ENCODE measurements at places on chromosomes 4 and X.

DNA sequence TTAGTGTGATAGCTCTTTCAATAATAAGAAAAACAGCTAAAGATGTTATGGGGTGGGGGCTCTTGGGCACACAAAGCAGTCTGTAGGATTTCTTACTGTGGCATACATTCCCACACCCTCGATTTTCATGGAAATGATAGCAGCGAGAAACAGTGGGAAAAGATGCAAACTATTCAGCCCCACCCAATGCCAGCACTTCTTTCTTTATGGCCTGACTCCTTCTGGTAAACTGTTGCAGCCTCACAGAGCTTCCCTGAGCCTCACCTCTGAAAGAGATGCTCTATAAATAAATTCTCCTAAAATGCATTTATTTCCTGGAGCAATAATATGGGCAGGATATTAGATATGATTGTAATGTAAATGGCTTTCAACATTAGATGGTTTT, 910 bp downstream of the ANK2 start:
- no peak overlapping the region for H3K4me3 ChIP-seq
- H3K27ac ChIP-seq, result no peak overlapping the region
- H3K36me3 ChIP-seq, result no peaks in the 10 kb centered on the region
- no peaks in the 10 kb centered on the region for H3K27me3 ChIP-seq
- peak; percentile 30 for DNase-seq
- no peaks in the 10 kb centered on the region for H3K4me1 ChIP-seq

DNA sequence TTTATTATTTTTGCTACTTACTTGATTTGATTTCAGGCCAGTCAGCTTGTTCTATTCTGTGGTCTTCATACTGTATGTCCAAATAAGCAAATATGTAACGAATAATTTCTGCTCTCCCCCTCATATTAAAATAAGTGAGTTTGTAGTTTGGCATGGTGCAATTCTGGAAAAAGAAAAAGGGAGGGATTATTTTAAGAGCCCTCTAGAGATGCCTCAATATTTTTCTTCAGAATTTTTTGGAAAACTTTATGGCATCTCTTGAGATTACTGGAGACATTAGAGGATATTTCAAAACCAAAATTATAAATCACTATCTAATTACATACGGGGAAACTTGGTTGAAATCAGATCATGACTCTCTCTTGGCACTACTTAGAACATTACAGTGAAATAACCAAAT, 8.2 kb downstream of the HPGDS start:
- H3K27me3 ChIP-seq, result no peaks in the 10 kb centered on the region
- DNase-seq, result no peak
- no peak overlapping the region for H3K27ac ChIP-seq
- no peak overlapping the region for H3K4me3 ChIP-seq

DNA sequence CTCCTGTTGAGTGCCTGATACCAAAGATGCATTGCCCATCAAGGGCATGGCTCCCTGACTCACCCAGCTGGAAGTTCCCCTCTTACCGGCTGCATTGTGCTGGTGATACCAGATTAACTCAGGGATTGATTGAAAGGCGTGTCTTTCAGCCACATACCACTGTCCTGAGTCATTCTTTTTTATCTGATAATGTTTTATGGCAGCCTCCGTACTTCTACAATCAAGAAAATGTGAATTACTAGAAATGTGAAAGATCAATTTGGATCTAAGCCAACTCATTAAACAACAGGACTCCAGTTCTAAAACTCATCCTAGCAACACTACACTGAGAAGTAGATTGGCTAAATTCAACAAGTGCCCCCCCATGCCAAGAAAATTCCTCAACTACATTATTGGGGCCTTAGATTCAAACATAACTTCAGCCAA, 40.0 kb downstream of the TXK start:
- no peaks in the 10 kb centered on the region for H3K27me3 ChIP-seq
- no peaks in the 10 kb centered on the region for H3K4me1 ChIP-seq
- H3K4me3 ChIP-seq, result no peak overlapping the region
- no peaks in the 10 kb centered on the region for H3K36me3 ChIP-seq
- peak; percentile 82 for DNase-seq

GRCh38 chr4:139050446-139050845, 34.9 kb downstream of the NOCT start:
- no peaks in the 10 kb centered on the region for H3K4me1 ChIP-seq
- no peak for DNase-seq
- H3K27ac ChIP-seq, result no peak overlapping the region
- no peaks in the 10 kb centered on the region for H3K27me3 ChIP-seq
- peaks cover 4% of the 10 kb centered on the region for H3K36me3 ChIP-seq

DNA sequence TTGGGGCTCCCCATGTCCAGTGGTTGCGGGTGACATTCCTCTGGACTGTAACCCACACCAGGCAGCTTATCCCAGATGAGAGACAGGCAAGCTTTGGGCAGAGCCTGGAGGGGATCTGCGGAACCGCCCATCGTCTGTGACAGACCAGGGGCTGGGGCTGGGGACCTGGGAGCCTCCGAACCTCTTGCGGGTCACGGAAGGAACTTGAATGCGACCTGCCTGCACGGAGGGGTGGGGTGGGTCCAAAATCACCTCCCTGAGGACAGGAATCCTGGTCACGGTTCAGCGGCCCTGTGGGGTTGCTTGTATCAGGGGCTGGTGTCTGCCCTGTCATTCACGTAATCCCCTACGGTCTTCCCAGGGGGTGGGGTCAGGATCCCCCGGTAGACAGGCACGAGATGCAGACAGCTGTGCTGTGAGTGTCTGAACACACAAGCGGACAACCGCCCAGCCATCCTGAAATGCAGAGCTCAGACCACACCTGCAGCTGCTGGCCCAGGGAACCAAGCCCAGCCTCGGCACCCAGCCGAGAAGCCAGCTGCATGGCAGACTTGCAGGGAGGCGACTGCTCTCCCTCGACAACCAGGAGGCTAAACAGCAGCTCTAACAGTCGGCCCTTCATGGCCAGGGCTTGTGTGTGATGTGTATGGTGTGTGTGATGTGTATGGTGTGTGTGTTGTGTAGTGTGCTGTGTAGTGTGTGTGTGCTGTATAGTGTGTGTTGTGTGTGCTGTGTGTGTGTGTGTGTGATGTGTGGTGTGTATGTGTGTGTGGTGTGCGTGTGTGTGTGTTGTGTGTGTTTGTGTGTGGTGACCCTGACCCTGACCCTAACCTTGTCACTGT, 105.9 kb upstream of the ADRA2C start:
- DNase-seq, result no peak
- no peak overlapping the region for H3K4me3 ChIP-seq
- no peaks in the 10 kb centered on the region for H3K4me1 ChIP-seq
- H3K36me3 ChIP-seq, result no peaks in the 10 kb centered on the region
- no peak overlapping the region for H3K27ac ChIP-seq

DNA sequence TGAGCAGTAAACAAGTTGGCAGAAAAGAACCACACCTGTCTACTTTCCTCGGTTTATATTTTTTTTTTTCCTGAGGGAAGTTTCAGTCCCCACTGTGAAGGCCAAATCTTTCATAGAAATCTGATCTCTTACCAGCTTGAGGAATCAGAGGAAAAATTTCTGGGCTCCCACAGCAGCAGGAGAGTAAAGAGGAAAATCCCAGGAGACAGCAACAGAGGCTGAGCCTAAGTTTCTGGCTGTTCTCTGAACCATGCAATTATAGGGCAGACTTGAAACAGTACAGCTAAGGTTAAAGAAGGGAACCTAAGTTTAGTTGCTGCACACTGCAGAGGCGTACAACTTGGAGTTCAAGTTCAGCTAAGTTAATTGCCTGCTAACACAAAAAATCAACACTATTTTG, 1090.9 kb upstream of the INTU start:
- H3K27me3 ChIP-seq, result no peaks in the 10 kb centered on the region
- H3K4me1 ChIP-seq, result no peaks in the 10 kb centered on the region
- H3K4me3 ChIP-seq, result no peak overlapping the region

GRCh38 chr4:153241970-153242838, 38.0 kb downstream of the TRIM2 start:
- no peak overlapping the region for H3K27ac ChIP-seq
- peaks cover 17% of the 10 kb centered on the region for H3K4me1 ChIP-seq
- H3K27me3 ChIP-seq, result no peaks in the 10 kb centered on the region
- H3K36me3 ChIP-seq, result no peaks in the 10 kb centered on the region
- DNase-seq, result peak; percentile 73

All from mesendoderm (in vitro differentiated cells).